ENCODE measurements at places on chromosomes 7 and 10. TPM values are rescaled to one million over a fixed set of nuclear protein-coding genes. Genes with fewer than 3 reads are reported as not detected.
A peak's percentile ranks its signal among the peaks of the same experiment; 100 is the strongest.

The LIPM gene
- 0.11 TPM for total RNA-seq

The SFTPA2 gene
- not detected for total RNA-seq

GRCh38 chr7:2670720-2671391 is 17.1 kb upstream of the AMZ1 start:
- no peak for DNase-seq

GRCh38 chr7:155458111-155458877 is at the start of gene EN2:
Gene EN2 (plus strand): TSS chr7:155458129. CDS start chr7:155458378, 249 bp downstream.
- DNase-seq = no peak

- peak; percentile 45 for DNase-seq
Measured at GRCh38 chr7:97075928-97076327, 41.6 kb upstream of the SDHAF3 start.

DNA sequence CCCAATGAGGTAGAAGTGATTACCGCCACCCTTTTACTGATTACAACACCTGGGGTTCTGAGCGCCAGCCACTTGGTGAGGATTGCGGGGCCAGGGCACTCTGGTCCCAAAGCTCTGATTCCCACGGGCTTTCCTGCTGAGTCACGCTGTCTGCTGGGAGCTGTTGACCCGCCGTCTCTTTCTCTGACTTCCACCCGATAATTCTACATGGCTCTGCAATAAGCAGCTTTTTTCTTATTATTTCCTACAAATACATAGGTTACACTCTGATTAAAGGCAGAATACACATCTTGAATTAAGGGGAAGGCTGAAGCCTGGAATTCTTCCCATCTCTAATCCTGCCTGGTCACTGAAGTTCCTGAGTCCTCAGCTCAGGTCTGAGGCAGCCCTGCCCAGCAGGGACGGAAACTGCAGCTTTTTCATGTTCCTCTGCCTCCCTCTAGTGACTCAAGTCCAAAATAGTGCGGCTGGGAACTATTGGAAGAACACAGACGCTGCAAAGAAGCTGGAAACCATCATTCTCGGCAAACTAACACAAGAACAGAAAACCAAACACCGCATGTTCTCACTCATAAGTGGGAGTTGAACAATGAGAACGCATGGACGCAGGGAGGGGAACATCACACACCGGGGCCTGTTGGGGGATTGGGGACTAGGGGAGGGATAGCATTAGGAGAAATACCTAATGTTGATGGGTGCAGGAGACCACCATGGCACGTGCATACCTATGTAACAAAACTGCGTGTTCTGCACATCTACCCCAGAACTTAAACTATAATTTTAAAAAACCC is 178.3 kb downstream of the PRKCQ start:
- DNase-seq = peak; percentile 84
